ENCODE measurements at places on chromosomes 5 and 9.
A peak's percentile ranks its signal among the peaks of the same experiment; 100 is the strongest.

DNA sequence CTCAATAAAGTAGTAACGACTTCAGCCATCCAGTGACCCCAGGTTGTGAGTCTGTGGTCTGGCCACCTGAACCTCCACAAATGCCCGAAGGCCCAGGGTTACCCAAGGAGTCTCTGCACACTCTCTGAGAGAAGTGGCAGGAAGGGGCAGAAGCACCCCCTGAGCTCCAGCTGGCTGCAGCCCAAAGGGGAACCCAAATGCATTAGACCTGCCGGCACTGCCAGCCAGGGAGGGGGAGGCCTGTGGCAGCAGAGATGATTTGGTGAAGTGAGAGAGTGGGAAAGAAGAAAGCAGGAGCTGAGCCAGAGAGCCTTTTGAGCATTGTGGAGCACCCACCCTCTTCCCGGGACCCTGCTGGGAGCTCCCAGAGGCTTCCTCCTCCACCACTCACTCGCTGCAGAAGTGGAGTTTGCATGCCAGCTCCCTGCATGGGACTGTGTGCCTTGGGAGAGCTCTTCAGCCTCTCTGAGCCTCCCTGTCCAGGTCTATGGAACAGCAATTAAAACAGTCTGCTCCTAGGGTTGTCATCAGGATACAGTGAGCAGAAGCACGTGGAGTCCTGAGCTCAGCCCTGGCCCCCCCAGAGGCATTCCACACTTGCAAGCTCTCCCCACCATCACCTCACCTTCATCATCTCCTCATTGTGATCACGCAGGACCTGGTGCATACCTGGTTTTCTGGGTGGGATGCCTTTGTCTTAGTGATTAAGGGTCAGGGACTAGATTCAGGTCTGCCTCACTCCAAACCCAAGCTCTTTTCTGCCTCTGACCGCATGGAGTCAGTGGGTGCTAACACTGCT is 13.8 kb upstream of the ANGPTL2 start:
- DNase-seq, result no peak

- DNase-seq, result no peak
Observed at GRCh38 chr5:81290146-81290545, 11.2 kb upstream of the ZCCHC9 start.

DNA sequence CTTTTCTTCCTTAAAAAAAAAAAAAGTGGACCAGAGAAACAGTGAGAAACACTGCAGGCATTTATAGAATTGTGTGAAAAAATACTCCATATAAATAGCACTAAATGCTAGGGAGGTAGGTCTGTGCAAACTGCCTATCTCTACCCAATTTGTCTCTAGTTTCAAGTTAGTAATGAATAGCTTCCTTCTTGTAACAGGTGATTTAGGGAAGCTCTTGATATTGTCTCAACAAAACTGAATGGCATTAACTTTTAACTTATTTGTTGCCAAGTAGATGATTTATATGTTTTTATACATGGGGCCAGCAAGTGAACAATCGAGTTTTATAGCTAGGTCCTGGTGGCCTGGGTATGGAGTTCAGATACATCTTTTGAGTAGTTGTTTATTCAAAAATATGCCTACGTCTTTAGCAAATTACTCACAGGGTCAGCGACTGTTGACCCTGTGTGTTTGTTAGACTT is 283.6 kb downstream of the NR3C1 start:
- DNase-seq, result no peak

- no peak for DNase-seq
Observed at GRCh38 chr5:124686239-124687004, 60.0 kb downstream of the ZNF608 start.

DNA sequence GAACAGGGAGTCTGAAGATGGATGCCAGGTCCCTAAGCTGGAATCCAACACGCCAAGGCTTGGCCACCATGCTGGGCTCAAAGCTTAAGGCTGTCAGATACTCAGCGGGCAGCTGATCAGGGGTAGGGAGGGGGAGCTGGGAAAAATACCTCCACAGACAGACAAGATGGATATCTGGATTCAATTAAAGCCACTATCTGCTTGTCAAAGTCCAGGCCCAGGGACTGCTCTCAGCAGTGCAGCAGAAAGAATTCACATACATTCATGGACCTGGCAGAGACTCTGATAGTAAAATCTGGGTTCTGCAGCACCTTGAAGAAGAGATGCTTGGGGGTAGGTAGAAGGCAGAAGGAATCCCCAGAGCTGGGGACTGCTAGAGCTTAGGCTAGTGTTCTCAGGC is 3.2 kb upstream of the RPP25L start:
- no peak for DNase-seq

- no peak for DNase-seq
Observed at GRCh38 chr5:78760366-78760765, 111.8 kb upstream of the LHFPL2 start.

DNA sequence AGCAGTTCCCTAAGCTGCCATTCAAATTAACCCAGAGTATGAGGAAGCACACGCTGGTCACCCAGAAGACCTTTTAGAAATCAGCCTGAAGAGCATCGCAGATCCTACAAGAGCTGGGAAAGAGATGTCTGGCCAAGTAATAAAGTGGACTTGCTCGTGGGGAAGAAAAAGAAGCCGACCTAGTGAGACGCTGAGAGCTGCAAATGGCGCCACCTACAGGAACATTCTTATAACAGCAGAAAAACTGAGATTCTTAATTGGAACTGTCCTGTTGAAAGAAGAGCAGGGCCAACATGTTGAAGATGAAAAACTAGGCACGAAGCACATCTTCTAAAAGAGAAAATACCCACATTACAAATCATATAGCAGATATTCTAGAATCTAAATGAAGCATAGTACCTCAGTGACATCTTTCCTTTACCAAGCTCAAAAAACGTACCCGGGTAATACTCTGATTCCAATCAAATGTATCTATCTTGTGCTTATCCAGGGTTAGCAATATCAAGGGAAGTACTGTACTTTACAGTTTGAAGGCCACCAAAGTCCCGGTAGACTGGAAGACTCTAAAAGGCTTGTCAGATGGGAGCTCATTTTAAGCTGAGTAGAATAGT is 3.9 kb upstream of the GNAQ start:
- peak; percentile 65 for DNase-seq

DNA sequence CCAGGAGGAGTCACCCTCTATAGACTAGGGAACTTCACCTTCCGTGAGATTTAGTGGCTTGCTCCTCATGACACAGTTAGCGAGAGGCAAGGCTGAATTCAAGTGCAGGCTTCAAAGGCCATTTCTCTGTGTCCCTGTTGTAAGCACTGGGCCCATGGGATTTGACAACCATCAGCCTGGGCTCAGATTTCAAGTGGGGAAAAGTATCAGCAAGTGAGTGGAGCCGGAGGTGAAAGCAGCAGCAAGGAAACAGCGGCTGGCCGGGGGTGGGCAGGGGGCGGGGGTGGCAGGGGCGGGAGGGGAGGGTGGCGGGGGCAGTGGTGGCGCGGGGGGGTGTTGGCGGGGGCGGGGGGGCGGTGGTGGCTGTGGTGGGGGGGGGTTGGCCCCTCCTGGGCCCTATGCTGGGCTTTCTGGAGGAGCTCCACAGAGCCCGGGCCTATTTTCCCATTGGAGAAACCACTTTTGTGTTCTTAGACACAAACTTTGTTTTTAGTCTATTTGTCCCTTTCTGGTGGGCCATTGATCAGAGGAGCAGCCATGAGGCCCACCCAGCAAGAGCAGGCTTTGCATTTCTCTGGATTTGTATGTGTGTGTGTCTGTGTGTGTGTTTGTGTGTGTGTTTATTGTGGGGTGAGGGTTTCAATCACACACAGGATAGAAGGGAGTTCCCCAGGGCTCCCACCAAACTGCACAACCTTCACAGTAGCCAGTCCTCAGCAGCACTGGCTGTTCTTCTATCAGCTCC is 165.4 kb upstream of the RAI14 start:
- no peak for DNase-seq

GRCh38 chr5:172345881-172346280 is 62.3 kb upstream of the UBTD2 start:
- no peak for DNase-seq

DNA sequence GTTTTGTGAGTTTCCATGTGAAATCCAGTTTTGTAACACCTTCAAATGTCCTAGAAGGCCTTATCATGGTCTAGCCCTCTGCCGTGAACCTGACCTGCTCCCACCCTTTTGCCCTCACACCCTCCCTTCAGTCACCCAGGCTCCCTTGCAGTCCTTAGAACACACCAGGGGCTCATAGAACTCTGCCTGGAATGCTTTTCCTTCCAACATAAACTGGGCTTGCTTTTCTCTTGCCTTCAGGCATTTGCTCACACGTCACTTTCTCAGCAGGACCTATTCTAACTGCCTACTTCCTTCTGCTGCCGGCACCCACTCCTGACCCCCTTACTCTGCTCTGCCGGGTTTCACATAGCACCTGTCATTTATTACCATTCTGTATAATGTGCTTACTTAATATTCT is 111.9 kb downstream of the PDE8B start:
- DNase-seq, result no peak

- DNase-seq, result peak; percentile 11
Observed at GRCh38 chr5:168047043-168047668, 244.3 kb upstream of the WWC1 start.
